RWPE2 (cell line): ENCODE measurements at places on chromosomes 13 and 19.

DNA sequence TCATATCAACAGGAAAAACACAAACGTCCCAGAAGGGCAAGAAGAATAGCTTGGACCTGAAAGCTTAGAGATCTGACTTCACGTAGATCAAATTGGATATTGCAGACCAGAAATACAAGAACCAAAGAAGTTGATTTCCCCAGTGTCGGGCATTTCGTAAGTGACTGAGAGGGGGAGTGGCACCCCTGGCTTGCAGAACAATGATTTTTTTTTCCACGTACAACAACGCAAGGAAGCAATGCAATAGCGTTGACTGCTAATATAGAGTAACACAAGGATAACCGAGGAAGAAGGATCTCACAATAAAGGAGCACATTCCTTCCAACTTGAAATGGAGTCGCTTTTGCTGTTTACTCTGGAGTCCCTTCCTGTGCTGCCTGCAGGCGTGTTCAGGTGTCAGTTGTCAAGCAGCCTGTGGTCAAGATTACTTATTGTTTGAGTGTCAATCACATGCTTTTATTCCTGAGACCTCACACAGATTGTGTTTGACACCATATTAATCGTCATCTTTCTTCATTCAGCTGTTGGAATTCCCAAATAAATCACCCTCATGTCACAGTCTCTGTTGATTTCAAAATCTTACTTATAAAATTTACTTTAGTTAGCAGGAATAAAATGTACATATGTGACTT, 139.4 kb downstream of the FREM2 start:
- no peak for DNase-seq

DNA sequence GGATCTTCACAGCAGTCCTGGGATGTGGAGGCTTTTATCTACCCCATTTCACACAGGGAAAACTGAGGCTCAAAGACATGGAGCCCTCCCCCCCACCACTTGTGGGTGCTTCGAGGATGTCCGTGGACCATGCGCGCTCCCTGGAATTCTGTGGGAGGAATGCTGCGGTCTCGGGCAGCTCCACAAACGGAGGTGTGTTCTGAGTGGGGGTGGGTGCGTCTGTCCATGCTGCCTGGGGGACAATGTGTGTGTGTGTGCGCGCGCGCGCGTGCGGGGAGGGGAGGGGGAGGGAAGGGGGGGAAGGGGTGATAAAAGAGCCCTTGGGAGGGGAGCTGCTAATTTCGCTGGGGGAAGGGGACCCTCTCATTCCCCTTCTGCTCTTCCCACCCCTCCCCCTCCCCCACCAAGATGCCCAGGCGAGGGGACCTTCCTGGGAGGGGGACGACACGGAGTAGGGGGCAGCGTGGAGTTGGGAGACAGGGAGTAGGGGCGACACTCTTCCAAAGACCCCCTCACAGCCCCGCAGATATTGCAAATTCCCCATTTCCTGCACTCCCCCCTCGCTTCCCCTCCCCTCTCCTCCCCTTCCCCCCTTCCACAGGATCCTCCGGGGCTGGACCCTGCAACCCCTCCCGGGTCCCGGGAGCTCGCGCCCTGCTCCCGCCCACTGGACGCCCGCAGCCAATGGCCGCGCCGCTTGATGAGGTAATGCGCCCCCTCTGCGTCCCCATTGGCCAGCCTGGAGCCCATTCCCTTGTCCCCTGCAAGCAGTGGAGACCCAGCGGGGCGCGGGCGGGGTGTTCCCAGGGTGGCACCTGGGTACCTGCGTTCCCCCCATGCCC, 18.9 kb upstream of the ZNRF4 start:
- no peak for DNase-seq

- no peak for DNase-seq
These were observed 4.2 kb upstream of the TEX29 start for GRCh38 chr13:111316161-111316730.

- peak; percentile 61 for DNase-seq
These were observed 40.6 kb downstream of the DPF1 start for GRCh38 chr19:38183251-38183897.

- no peak for DNase-seq
These were observed 3.7 kb upstream of the SIN3B start for GRCh38 chr19:16825312-16826052.

GRCh38 chr19:3455960-3456601, 24.2 kb downstream of the SMIM24 start:
- no peak for DNase-seq

DNA sequence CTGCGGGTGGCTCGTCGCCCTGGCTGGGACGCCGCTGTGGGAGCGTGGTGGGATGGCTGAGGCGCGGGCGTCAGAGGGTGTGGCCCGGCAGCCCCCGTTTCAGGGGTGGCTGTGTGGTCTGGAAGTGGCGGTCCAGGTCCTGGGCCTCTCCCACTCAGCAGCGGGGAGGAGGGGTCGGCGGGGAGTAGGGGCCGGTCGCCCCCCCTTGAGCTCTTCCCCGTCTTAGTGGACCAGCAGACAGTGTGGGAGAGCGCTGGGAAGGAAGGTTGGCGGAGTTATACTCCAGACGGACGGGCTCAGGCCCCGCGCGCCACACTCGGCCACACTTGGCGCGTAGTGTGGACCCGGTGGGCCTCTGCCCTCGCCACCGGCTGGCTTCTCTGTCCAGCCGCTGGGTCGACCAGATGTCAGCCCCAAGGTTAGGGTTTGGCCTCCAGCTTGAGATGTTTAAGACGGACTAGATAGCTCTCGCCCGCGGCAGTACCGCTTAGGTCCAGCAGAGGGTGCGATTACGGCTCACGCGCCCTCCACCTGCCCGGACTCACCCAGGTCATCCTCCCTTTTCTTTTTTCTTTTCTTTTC, 21.7 kb upstream of the ZNF429 start:
- DNase-seq = no peak

DNA sequence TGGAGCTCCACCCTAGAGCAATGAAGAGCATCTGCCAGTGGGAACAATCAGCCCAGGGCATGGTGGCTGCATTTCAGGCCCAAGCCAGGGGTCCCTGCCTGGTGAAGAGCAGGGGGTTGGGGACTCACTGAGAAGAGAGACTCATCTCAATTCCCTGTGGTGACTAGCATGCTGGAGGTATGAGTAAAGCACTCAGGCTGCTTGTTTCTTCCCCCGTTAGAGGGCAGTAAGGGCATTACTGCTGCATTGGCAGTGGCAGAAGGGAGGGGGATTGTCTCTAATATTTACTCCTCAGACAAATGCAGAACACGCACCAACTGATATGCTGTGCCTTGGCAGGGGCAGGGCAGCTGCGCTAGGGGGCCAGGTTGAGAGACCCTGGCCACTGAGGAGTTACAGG, 329.1 kb downstream of the SLITRK5 start:
- DNase-seq = no peak

- no peak for DNase-seq
These were observed 7.7 kb upstream of the CDADC1 start for GRCh38 chr13:49240017-49240416.

GRCh38 chr13:112183532-112184090, 116.7 kb downstream of the SOX1 start:
- peak; percentile 22 for DNase-seq

DNA sequence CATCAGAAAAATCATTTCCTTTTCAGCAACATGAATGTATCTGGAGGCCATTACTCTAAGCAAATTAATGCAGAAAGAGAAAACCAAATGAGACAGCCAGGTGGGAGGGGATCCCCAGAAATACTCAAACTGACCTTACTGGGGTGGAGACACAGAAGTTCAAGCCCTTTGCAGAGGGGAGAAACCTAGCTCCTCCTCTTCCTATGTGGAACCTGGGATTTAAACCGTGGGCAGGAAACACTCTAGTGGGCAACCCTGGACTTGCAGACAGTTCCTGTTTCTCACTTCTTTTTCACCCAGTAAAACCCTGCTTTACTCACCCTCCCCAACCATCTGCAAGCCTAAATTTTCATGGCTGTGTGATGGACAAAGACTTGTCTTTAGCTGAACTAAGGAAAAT, 61.3 kb downstream of the SLITRK6 start:
- no peak for DNase-seq

DNA sequence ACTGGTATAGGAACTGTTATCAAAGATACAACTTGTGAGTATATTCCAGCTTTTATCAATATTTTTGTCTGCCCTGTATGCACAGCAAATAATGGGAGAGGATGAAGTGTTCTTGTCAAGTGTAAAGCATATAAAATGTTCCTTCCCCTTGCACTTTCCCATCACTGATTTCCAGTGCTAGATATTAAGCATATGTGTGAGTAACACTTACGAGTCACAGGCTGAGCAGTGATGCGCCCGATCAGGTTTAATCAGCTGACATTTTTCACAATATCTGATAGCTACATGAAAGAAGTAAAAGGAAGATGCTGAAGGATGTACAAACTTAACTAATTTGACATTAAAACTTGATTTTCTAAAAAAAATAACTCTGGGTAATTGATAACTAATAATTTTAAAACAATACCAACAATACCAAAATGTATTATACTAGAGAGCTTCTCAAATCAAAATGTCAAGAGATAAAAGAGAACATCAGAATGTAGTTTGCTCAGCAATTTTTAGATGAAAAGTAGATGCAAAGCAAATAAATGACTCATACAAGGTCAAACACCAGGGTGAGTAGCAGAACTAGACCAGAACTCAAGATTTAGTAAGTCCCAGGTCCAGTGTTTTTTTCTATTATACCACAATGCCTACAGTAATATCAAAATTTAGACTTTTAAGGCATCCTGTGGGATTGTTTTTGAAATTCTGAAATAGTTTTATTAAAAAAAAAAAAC, 56.4 kb downstream of the ZDHHC20 start:
- DNase-seq = no peak

GRCh38 chr13:97369261-97369893, 64.6 kb upstream of the RAP2A start:
- no peak for DNase-seq

DNA sequence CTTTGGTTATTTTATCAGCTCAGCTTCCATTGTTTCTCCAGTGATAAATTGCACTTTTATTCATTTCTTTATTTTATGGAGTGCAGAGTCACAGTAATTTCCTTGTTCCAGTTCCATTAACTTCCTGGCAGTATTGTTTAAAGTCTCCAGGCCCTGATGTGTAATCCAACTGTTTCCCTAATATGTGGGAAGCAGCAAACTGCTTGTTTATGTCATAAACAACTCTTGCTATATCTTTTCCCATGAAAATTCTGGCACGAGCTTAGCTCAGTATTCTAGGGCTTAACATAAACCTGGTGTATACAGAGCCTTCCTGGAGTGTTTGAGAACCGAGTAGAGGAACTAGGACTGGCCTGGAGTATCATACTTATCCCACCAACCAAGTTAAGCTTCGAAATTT, 83.5 kb upstream of the ARGLU1 start:
- no peak for DNase-seq

- no peak for DNase-seq
These were observed 143.4 kb downstream of the DLEU7 start for GRCh38 chr13:50699874-50700663.

DNA sequence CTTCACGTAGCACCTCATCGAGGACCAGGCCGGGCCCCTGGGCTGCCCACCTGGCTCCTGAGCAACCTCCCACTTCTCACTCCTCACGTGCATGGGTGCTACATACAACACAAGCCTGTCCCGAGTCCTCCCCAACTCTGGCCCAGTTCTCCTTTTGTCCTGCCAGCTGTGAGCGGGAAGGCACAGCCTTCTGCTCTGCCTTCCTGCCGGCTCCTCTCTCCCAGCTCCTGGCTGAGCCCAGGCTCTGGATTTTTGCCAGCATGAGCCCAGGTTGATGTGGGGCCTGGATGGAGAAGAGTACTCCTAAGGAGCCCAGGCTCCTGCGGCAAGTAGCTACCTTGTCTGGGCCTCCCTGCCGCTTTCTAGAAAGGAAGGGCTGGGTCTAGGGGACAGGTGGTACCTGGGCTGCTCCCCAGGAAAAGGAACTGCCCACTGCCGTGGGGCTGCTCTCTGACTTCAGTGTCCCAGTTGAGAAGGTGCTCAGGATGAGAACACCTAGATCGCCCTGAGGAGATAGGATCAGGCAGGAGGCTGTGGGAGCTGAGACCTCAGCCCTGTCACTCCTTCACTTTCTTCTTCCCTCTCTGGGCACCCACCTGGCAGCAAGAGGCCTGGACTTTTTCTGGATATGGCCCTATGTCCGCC, 23.6 kb downstream of the LYL1 start:
- no peak for DNase-seq

DNA sequence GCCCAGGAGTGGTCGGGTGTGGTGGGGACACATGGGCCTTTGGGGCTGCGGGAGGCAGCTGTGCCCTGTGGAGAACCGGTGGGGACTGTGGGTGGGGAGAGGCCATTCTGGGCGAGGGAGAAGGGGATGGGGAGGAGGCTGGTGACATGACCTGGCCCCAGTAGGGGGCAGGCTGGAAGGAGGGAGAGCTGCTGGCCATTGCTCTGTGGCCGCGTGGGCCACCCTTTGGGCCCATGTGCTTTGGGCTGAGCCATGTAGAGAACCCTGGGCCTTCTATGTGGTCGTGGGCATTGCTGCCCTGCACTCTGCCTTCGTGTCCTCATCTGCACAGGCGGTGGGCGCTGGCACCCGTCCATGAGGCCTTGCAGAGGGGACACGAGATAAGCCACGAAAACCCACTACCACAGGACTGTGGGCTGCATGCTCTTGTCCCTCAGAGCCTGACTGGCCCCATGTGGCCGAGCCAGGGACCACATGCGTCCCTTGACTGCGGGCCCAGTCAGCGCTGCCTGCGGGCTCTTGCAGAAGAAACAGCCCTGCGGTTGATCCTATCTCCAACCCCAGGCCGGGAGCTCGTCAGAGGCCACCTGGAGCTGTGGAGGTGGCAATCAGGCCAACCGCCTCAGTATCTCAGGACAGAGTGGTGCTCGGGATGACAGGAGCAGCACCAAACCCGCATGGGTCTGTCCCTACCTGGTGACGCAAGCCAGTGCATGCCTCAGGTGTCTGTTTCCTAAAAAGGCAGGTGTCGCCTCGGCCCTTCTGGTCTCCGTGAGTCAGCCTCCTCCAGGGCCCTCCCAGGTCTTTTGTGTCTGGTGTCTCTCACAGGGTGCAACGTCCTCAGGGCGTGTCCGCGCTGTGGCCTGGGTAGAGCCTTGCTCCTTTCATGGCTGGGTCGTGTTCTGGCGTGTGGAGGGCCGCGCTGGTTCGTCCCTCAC, 14.3 kb downstream of the FZR1 start:
- DNase-seq = no peak

DNA sequence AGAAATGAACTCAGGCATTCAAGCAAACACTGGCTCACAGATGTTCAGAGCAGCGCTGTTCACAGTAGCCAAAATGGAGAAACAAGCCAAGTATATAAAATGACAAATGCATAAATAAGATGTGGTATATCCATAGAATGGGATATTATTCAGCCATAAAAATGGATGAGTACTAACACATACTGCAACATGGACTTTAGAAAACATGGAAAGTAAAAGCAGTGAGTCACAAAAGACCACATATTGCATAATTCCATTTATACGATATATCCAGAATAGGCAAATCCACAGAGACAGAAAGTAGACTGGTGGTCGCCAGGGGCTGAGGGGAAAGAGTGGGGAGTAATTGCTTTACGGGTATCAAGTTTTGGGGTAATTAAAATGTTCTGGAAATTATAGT, 6.6 kb downstream of the ZNF837 start:
- DNase-seq = no peak

DNA sequence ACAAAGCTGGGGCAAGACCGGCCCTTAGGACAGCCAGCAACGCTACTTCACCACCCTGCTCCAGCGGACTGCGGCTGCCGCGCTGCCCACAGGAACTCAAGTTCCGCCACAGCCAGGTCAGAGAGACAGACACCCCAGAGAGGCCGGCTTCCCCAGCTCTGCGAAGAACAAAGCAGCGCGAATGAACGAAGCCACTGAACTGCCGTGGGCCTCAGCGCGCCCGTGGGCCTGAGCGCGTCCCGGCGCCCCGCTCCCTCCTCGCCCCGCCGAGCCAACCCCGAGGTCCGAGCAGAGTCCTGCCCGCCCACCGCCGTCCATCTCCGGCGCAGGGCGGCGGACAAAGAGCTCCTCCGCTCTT, 158.4 kb downstream of the RNF17 start:
- DNase-seq = no peak

GRCh38 chr19:3234800-3235199, 10.3 kb downstream of the CELF5 start:
- DNase-seq = no peak
